ENCODE measurements at places on chromosomes 16 and 17.

DNA sequence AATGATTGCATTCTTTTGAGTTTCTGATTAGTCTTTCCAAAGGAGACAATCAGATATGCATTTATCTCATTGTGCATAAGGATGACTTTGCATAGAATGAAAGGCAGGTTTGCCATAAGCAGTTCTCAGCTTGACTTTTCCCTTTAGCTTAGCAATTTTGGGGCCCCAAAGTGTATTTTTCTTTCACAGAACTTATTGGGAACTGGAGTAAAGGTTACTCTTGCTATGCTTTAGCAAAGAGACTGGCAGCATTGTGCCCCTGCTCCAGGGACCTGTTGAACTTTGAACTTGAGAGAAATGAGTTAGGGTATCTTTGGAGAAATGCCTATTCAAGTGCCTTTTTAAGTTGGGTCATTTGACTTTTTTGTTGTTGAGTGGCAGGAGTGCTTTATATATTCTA, 17.0 kb downstream of the TAT start:
- no peak for DNase-seq

DNA sequence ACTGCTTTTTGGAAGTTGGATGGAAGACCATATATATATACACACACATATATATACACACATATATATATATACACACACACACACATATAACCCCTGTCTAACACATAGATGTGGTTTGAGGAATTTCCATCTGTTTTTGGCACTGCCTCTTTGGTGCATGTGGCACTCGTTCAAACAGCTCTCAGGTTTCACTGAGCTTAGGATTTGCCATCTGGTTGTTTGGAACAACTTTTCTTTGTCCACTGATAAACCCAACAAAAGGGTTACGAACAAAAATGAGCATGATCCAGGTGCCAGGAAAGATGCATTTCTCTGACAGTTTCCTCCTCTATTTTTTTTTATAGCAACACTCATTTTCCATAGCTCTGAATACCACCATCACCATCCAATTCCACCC, 14.6 kb upstream of the KCNJ16 start:
- no peak for DNase-seq

GRCh38 chr17:7336240-7337175, at the start of gene ACAP1:
ACAP1 (plus strand) TSS chr17:7336529; CDS start chr17:7336735, 206 bp downstream.
- DNase-seq, result peak; percentile 40

GRCh38 chr17:3534881-3535252, 22.7 kb downstream of the TRPV3 start:
- no peak for DNase-seq

- DNase-seq, result no peak
Measured at GRCh38 chr17:20706751-20707373, 127.3 kb downstream of the CDRT15L2 start.
